Femur (tissue), 1 donor: ENCODE measurements at places on chromosomes 13 and 19.
A peak's percentile ranks its signal among the peaks of the same experiment; 100 is the strongest.

- DNase-seq = no peak
These were observed 23.1 kb downstream of the LRFN3 start for GRCh38 chr19:35959040-35959967.

DNA sequence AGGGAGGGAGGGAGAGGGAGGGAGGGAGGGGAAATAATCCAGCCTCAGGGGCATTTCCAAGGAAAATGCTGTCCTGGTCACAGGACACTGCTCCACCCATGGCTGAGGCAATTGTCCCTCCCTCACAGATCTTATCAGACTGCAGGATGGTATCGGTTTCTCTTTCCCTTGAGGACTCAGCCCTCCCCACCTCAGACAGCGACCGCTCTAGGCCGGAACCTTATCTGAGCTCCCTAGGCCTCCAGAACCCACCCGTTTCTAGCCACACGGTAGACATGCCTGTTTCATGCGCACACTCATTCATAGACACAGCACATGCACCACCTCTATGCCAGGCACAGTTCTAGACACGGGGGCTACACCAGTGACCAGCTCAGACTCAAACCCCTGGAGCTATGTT is 10.0 kb upstream of the IZUMO2 start:
- no peak for DNase-seq

DNA sequence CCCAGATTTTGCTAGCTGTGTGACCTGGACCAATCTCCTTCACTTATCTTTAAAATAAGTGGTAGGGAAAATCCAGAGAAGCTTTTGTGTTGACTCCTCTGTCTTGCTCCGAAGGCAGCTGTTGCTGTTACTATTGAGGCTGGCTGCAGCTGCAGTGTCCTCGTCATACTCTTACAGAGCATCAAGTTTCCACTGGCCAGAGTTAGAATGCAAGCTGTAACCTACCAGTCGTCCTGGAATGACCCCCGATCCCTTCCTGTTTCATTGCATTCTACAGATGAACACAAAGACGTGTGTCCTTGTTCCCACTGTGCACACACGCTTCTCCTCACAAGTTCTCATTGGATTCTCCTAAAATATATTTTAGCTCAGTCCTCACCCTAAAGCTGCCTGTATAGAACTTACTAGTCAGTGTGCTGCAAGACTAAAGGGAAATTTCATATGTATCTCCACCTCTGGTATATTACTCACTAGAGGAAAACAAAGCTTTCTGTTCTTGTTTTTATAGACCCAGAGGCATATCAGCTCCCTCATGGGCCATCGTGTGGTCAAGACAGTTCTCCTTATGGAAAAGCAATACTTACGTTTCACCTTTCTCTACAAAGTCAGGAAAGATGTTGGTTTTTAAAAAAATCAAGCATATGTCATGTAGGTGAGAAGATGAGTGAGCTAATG is 589.8 kb downstream of the LMO7 start:
- DNase-seq = peak; percentile 88

GRCh38 chr19:7928741-7929701 is 3.1 kb upstream of the CTXN1 start:
- peak; percentile 61 for DNase-seq
